ENCODE measurements at places on chromosomes 1 and 21.

DNA sequence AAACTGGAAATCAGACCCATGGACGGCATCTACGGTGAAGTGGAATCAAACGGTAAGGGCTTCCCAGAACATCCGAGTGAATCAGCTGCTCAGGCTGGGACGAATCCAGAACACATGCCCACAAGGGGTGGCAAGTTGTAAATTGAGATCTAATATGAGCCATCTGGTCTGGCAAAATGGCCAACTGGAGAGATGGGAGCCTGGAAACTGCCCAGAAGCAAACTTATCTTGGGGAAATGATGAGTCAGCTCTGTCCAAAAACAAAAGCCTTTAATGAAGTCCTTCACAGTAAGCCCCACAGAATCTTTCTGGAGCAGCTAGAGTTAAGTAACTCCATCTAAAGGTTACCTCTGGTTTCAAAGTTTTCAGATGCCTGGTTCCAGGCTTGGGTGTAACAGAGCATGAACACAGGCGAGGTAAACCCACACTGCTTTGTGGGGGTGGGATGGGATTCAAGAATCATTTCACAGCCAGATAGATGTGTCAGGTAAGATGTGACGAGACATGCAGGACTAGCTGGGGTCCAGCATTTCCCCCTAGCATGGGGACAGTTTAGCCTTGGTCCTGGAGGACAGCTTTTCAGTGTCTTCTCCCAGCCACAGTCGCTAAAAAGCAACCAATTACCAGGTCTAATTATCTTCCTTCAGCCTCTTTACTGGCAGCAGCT is 10.5 kb upstream of the SRP9 start:
- DNase-seq: no peak

- no peak for DNase-seq
These were observed 102.4 kb downstream of the DMRTB1 start for GRCh38 chr1:53561503-53562105.

DNA sequence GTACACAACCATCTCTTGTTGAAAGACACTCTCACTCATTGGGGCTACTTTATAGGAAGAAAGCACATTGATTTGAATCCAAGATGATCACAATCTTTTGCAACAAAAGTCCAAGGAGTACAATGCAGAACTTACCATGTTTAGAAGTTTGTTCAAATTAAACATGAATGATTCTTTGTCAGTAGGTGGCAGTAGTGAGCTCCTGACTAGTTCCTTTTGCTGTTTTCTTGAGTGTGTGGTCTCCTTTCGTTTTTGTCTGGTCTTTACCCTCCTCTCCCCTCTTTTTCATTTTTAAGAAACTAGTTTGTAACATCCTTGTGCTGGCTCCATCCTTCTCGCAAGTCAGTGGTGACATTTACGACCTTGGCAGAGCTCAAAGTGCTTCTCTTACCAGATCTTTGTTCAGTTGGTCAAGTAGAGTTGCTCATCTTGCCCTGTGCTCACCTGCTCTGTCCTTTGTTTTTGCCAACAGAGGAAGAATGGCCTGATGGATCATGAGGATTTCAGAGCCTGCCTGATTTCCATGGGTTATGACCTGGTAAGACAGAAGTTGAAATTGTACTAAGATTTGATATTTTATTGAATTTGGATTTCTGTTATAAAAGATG is 35.7 kb upstream of the MTR start:
- peak; percentile 34 for DNase-seq

- DNase-seq: no peak
These were observed 2019.8 kb downstream of the NCAM2 start for GRCh38 chr21:23017989-23018388.

- no peak for DNase-seq
These were observed 195.2 kb upstream of the HMGB4 start for GRCh38 chr1:33668695-33669094.

- DNase-seq: no peak
These were observed 149.8 kb downstream of the ETS2 start for GRCh38 chr21:38955495-38955894.

DNA sequence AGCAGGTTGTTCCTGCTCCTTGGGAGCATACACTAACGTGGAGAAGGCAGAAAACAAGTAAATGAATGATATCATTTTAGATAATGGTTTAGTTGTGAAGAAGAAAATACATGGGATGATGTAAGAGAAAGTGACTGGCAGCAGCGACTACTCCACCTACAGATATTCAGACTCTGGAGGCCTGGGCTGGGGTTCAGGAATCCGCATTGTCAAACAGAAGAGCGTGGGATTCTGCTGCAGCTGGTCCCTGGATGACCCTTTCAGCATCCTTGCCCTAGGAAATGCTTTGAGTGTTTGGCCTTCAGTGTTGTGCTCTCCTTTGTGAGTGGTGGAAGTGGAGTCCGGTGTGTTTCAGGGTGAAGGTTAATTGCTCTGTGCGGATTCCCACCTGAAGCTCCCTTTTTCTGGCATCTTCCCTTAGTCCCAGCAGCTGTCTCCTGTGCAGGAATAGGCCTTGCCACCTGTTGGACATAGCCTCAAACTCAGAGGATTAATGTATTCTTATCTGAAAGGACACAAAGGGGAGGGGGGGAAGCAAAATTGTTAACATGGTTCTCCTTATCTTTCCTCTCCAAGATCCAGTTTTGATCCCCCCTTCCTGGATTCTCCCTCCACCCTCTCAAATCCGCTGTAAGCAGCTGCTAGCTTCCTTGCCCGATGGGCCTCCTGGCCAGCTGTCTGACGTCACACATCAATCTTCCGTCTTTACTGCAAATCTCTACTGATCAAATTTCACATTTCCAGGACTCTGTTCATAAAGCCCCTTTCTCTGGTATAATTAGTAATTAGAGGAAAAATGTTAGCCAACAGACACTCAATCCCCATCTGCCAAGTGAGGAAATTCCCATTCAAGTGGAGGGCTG is 68.3 kb upstream of the SPAG17 start:
- no peak for DNase-seq

DNA sequence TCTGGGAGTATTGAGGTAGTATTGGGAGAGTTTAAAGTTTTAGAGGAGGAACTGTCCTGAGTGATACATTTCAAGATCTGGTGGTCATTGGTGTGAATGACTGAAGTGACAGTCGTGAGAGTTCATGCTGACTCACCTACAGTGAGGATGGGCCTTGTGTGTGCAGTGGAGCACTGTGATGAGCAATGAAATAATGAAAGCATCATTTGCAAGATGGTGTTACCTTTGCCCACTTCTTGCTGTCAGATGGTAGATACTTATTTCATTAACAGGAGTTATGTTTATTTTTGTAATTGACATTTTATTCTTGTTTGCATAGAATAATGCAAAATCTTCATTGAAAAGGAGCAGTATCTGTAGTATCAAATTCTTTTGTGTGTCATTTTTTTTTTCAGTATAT is 29.0 kb downstream of the POU2F1 start:
- DNase-seq: no peak

- DNase-seq: no peak
These were observed 67.5 kb upstream of the SH3GLB1 start for GRCh38 chr1:86636898-86637297.

DNA sequence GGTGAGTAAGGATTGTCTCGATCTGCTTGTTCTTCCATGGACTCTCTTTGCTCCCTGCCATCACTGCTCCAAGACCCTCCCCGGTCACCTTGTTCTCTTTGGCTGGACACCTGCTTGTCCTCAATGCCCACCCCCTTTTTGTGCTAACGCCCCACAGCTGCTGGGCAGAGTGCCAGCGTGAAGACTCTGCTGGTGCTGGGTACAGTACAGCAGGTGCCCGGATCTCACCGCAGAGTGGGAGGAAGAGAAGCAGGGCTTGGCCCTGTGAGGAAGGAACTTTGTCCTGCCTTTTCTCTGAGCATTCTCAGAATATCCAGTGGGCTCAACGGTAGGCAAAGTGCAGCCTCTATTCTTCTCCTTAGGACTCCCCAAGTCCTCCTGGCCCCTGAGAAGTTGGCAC is 90.1 kb downstream of the PLXNA2 start:
- DNase-seq: no peak

DNA sequence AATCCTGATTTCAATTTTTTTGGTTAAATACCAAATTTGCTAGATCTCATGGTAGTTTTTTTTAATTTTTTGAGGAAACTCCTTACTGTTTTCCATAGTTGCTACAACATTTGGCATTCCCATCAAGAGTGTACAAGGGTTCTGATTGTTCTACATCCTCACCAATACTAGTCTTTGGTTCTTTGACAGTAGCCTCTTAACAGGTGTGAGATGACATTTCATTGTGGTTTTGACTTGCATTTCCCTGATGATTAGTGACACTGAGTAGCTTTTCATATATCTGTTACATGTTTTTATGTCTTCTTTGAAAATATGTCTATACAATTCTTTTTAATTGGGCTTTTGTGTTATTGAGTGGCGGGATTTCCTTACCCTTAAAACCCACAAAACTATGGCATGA is 20.9 kb upstream of the RGS13 start:
- DNase-seq: no peak

DNA sequence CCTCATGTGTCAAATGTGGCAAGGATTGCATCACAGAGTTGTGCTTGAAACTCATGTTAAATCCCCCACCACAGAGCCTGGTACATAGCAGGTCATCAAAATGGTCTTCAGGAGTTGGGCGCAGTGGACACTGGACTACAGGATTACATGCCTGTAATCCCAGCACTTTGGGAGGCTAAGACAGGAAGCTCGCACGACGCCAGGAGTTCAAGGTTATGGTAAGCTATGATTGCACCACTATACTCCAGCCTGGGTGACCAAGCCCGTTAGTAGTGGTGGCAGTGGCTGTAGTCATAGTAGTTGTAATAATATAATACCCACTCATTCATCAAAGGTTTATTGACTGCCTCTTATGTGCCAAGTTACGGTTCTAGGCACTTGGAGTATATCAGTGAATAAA is 123.4 kb upstream of the IRF2BP2 start:
- DNase-seq: no peak

GRCh38 chr1:199399996-199400724 is 627.4 kb upstream of the NR5A2 start:
- DNase-seq: peak; percentile 7

DNA sequence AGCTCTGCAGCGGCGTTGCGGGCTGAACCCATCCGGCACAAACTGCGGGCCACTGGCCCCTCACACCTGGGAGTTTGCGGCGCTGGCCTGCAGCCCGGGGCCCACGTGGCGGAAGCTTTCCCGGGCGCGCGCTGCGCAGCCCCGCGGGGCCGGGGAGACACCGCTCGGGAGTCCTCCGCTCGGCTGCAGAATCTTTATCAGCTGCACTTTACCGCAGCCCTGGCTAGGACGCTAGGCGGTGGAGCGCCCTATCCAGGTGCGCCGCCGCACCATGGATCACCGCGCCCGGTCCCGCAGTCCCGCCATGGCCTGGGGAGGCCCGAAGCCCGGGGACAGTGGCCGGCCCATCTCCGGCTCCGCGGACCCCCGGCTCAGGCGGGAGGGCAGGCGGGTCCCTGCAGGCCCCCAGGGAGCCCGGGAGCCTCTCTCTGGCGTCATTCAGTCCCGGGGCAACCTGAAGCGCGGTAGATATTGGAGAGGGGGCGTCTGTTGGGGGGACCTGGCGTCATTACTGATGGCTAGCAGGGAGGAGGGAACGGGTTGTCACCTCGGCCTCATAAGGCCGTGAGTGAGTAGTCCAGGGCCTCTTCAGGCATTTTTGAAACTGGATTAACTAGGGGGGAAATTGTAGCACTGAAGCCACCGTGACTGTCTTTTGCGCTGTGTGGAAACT is 5.7 kb upstream of the OLIG2 start:
- no peak for DNase-seq

GRCh38 chr1:241706257-241706656 is 54.2 kb downstream of the WDR64 start:
- DNase-seq: no peak

DNA sequence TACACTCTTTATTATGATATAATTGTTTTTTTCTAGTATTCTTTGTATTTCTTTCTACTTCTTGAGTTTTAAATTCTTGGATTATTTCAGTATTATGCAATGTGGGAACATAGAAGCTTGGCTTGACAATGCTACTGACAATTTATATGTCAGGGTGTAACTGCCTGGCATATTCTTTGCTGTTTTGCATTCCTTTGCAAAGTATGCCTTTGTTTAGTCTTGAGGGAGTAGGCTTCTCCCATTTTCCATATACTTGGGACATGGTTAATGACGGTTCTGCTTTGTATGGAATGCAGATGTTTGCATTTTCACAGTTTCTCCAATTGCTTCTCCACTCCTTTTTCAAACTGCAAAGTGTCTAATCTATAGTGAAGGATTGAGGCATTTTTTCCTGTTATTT is 109.8 kb downstream of the HMCN1 start:
- no peak for DNase-seq

- no peak for DNase-seq
These were observed 138.6 kb upstream of the JUN start for GRCh38 chr1:58922302-58923089.

GRCh38 chr1:228830954-228831481 is 95.7 kb downstream of the RHOU start:
- no peak for DNase-seq

GRCh38 chr1:168520052-168520751 is 23.6 kb downstream of the XCL2 start:
- no peak for DNase-seq

DNA sequence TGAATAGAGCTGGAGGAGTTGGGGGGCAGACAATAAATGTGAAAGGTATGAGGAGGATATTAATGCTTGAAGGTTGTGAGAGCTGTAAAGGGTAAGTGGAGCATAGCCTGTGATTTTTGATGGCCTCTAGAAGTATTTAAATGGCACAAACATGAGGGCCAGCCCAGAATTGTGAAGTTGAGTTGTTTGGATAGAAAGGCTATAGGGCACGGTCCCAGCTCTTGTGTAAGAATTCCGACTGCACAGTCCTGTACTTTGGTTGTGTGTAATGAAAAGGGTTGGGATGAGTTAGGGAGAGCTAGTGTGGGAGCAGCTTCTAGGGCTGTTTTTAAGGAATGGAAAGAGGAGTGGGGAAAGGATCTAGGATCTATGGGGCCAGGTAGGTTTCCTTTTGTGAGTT is 665.5 kb downstream of the USP25 start:
- no peak for DNase-seq

- DNase-seq: no peak
These were observed 1.7 kb upstream of the C1orf185 start for GRCh38 chr1:51100264-51100880.

GRCh38 chr21:32331444-32332305 is 33.0 kb downstream of the MRAP start:
- DNase-seq: no peak

GRCh38 chr1:104073463-104073902 is 323.8 kb downstream of the AMY1C start:
- no peak for DNase-seq
